A673 (cell line): ENCODE measurements at places on chromosomes 5 and 9. TPM values are rescaled to one million over a fixed set of nuclear protein-coding genes. Genes with fewer than 3 reads are reported as not detected.

GRCh38 chr5:172004824-172005237, 1.6 kb downstream of the FBXW11 start:
- peak overlapping the region; percentile 93 for H3K4me3 ChIP-seq
- H3K27me3 ChIP-seq, result no peaks in the 10 kb centered on the region
- peaks cover 11% of the 10 kb centered on the region for H3K4me1 ChIP-seq

DNA sequence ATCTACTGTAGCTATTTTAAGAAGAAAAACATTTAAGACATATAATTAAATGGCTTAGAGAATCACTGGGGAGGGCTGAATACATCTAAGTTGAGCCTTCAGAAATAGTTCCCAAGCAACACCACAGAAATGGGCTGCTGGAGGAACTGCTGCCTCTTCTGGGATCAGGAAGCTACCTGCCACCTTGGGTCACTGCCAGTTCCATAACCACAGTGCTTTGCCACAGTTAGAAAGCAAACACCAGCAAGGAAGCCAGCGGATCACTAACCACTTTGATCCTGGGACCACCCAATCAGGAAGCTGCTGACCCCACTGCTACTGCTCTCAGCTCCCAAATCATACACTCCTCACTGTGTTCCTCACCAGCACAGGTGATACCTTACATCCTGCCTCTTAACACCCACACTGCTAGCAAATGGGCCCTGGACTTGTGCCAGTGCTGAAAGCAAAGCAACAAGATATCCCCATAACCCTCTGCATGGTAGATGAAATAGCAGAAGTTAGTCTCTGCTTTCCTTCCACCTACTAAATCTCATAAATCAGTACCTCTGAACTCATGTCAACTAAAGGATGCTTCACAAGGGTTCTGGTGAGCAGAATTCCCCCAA, 346.9 kb downstream of the DEPDC1B start:
- no peak for DNase-seq
- H3K4me3 ChIP-seq, result no peak overlapping the region
- no peaks in the 10 kb centered on the region for H3K27me3 ChIP-seq
- H3K4me1 ChIP-seq, result no peaks in the 10 kb centered on the region
- no peaks in the 10 kb centered on the region for H3K36me3 ChIP-seq

GRCh38 chr5:139711067-139711905, 63.1 kb downstream of the CXXC5 start:
- peaks cover 39% of the 10 kb centered on the region for H3K4me1 ChIP-seq
- DNase-seq, result peak; percentile 95
- no peaks in the 10 kb centered on the region for H3K36me3 ChIP-seq
- peak overlapping the region; percentile 85 for H3K27ac ChIP-seq
- H3K4me3 ChIP-seq, result peak overlapping the region; percentile 53
- H3K27me3 ChIP-seq, result no peaks in the 10 kb centered on the region

GRCh38 chr9:16064771-16065170, 511.9 kb downstream of the CCDC171 start:
- no peak overlapping the region for H3K4me3 ChIP-seq
- DNase-seq, result no peak
- H3K4me1 ChIP-seq, result no peaks in the 10 kb centered on the region
- H3K27ac ChIP-seq, result no peak overlapping the region
- peaks cover 22% of the 10 kb centered on the region for H3K36me3 ChIP-seq
- no peaks in the 10 kb centered on the region for H3K27me3 ChIP-seq

Gene PIGO
- 32.9 and 34.3 TPM in 2 replicates for total RNA-seq

Gene TNPO1
- total RNA-seq, result 175 and 201 TPM in 2 replicates

GRCh38 chr5:180375291-180375690, 22.2 kb upstream of the GFPT2 start:
- no peak for DNase-seq
- no peaks in the 10 kb centered on the region for H3K4me1 ChIP-seq
- no peak overlapping the region for H3K27ac ChIP-seq
- H3K27me3 ChIP-seq, result no peaks in the 10 kb centered on the region
- H3K4me3 ChIP-seq, result no peak overlapping the region

DNA sequence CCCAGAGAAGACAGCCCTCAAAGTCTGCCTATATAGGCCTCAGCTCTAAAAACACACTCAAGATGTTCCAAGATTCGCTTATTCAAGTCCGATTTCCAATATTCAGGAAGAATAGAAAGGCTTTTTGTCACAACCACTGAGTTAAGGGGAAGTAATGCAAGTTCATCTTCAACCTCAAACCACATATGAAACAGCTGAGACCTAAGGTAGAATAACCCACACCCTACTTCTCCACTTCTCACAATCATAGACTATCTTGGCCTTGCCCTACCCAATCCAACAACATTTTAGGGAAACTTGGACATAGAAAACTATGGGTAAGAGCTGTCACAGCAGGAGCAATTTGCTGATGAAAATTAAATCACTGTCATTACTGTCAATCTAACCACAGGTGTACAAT, 152.0 kb upstream of the LRRTM2 start:
- peaks cover 11% of the 10 kb centered on the region for H3K4me1 ChIP-seq
- H3K36me3 ChIP-seq, result no peaks in the 10 kb centered on the region
- no peak for DNase-seq
- H3K27me3 ChIP-seq, result no peaks in the 10 kb centered on the region

Gene BTNL8
- total RNA-seq, result not detected in 2 replicates

DNA sequence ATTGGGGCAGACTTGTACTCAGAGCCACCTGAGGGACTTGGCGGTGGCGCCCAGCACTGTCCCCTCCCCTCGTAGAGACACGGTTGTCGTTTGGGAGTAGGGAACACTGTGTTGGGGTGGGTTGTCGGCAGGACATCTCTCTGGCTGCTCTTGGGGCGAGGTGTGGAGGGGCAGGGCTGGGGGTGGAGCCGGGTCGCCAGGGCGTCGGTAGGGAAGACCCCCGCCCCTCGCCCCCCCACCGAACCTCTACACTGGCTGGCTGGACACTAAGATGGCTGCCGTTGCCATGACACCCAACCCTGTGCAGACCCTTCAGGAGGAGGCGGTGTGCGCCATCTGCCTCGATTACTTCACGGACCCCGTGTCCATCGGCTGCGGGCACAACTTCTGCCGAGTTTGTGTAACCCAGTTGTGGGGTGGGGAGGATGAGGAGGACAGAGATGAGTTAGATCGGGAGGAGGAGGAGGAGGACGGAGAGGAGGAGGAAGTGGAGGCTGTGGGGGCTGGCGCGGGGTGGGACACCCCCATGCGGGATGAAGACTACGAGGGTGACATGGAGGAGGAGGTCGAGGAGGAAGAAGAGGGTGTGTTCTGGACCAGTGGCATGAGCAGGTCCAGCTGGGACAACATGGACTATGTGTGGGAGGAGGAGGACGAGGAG, 778 bp downstream of the TRIM41 start:
- DNase-seq, result no peak
- peaks cover 11% of the 10 kb centered on the region for H3K4me1 ChIP-seq
- no peaks in the 10 kb centered on the region for H3K27me3 ChIP-seq
- H3K27ac ChIP-seq, result peak overlapping the region; percentile 96
- peak overlapping the region; percentile 83 for H3K4me3 ChIP-seq

Gene FBN2
- total RNA-seq, result 1.6 and 6.1 TPM in 2 replicates

DNA sequence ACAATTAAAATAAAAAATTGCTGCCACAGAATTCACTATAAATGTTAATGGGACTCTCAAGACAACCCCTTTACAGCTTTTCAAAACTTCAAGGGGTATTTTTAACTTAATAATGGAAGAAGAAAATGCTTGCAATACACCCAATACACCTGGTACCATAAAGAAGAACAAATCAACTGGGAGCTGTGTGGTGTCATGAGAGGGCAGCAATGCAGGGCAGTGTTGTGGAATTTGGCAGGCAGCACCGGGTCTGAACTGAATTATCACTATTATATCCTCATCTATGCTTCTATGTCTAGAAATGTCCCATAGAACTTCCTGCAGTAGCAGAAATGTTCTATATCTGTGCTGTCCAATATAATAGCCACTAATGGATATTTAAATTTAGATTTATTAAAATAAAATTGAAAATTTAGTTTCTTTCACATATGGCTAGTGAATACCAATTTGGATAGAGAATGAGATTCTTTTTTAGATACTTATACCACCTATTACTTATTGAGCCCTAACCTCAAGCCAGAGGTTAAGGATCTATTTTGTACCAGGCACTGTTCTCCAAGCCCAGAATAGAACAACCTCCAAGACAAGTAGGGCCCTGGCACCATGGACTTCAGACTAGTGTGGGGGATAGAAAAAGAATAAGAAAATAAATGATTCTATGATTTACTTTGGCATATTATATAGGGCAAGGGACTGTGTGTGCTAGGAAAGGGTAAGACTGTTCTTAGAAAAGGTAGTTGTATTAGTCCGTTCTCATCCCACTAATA, 265.3 kb downstream of the PDE4D start:
- no peaks in the 10 kb centered on the region for H3K27me3 ChIP-seq
- H3K27ac ChIP-seq, result no peak overlapping the region
- H3K4me3 ChIP-seq, result no peak overlapping the region
- H3K4me1 ChIP-seq, result no peaks in the 10 kb centered on the region

- H3K4me3 ChIP-seq, result no peak overlapping the region
- H3K4me1 ChIP-seq, result no peaks in the 10 kb centered on the region
- no peaks in the 10 kb centered on the region for H3K36me3 ChIP-seq
- H3K27ac ChIP-seq, result no peak overlapping the region
- no peaks in the 10 kb centered on the region for H3K27me3 ChIP-seq
- DNase-seq, result no peak
Observed at GRCh38 chr5:173302546-173303155, 25.6 kb downstream of the STC2 start.

- no peaks in the 10 kb centered on the region for H3K4me1 ChIP-seq
- H3K4me3 ChIP-seq, result no peak overlapping the region
- H3K27me3 ChIP-seq, result no peaks in the 10 kb centered on the region
- H3K36me3 ChIP-seq, result no peaks in the 10 kb centered on the region
- H3K27ac ChIP-seq, result no peak overlapping the region
Observed at GRCh38 chr9:112241491-112241890, 66.4 kb upstream of the SUSD1 start.

Gene IL3
- not detected in 2 replicates for total RNA-seq

GRCh38 chr9:93086447-93087224, 9.4 kb upstream of the CARD19 start:
- H3K4me1 ChIP-seq, result no peaks in the 10 kb centered on the region
- no peak for DNase-seq
- H3K27me3 ChIP-seq, result no peaks in the 10 kb centered on the region

Gene SLC6A19
- total RNA-seq, result not detected in 2 replicates

DNA sequence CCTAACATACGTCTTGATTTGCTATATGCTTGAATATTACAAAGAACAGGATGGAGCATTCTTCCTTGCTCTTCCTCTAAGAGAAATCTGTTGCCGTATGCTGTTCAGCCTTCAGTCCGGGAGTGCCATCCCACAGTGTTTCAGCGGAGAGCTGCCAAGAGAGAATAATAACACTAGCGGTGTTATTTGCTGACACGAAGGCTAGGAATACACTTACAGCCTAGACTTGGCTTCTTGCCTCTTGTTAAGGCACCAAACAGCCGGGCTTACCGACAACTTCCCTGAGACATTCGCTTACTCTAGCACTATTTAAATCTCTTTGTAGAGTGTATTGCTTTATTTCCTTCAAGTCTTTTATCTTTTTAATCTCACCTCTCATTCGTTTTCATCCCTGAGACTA, 31.4 kb downstream of the KCTD16 start:
- peaks cover 24% of the 10 kb centered on the region for H3K4me1 ChIP-seq
- no peaks in the 10 kb centered on the region for H3K27me3 ChIP-seq
- H3K36me3 ChIP-seq, result no peaks in the 10 kb centered on the region
- peak; percentile 14 for DNase-seq

Gene HTR1A
- total RNA-seq, result not detected in 2 replicates

DNA sequence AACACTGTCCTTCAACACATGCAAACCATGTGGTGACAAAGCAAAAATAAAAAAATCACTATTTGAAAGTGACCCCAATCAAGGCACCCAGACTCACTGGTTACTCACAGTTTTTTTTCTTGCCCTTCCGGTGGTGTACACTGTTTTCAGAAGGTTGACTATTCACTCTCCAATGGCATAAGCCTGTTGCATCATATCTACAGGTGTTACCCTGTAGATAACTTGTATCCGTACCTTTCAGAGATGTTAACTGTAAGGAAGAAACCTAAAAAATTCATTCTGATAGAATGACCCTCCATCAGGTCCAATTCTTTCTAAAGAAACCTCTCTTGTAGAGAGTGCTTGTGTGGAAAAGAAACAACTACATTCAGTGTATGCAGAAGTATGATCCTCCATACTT, 193.6 kb upstream of the RASA1 start:
- H3K36me3 ChIP-seq, result no peaks in the 10 kb centered on the region
- H3K4me1 ChIP-seq, result peaks cover 9% of the 10 kb centered on the region

- peaks cover 13% of the 10 kb centered on the region for H3K27me3 ChIP-seq
- peak; percentile 67 for DNase-seq
- H3K4me3 ChIP-seq, result no peak overlapping the region
- no peak overlapping the region for H3K27ac ChIP-seq
- no peaks in the 10 kb centered on the region for H3K36me3 ChIP-seq
Observed at GRCh38 chr9:1869843-1870242, 145.3 kb upstream of the SMARCA2 start.

Gene PSMB7
- total RNA-seq, result 355 and 380 TPM in 2 replicates

GRCh38 chr5:174167080-174167910, 121.8 kb downstream of the NSG2 start:
- H3K27me3 ChIP-seq, result no peaks in the 10 kb centered on the region
- no peak for DNase-seq
- H3K36me3 ChIP-seq, result no peaks in the 10 kb centered on the region
- H3K4me1 ChIP-seq, result no peaks in the 10 kb centered on the region

DNA sequence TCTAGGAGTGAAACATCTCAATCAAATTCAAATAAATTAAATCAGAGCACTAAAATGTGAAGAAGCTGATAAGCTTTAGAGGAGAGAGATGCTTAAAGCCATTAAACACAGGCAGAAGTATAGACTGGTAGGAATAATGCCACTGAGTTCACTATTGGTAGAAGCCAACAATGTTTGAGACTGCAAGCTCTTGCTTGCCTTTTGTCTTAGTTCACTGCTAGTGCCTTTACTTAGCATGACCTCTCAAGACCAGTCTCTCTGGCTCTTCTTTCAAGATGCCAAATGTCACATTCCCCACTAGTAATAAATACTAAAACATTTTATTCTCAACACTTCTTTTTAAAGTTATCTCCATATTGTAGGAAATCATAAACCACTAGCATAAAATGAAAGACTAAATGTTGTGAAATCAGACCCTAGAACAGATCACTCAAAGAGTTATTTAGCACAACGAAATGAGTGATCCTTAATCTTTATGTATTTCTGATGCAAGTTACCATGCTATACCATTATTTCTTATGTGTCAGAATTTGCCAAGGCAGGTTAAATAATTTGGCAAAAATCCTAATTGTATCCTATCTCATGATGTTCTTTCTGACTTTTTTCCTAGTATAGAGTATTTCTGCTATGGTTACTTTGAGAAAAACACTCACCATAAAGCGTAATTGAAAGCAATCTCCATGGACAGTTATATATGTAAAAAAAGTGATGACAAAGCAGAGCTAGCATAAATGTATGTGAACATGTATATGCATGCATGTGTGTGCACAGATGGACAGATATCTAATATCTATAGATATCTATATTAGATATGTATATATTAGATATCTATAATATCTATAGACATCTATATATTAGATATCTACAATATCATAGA, 57.5 kb downstream of the PJA2 start:
- no peaks in the 10 kb centered on the region for H3K27me3 ChIP-seq
- DNase-seq, result no peak
- H3K4me3 ChIP-seq, result no peak overlapping the region
- H3K4me1 ChIP-seq, result no peaks in the 10 kb centered on the region
- H3K27ac ChIP-seq, result no peak overlapping the region
